Activated CD4-positive, alpha-beta T cell treated with anti-CD3 and anti-CD28 coated beads for 4 hours (primary cell): ENCODE measurements at places on chromosomes 2 and 18.

GRCh38 chr2:28824207-28824606 is 13.6 kb downstream of the SPDYA start:
- no peak for DNase-seq

DNA sequence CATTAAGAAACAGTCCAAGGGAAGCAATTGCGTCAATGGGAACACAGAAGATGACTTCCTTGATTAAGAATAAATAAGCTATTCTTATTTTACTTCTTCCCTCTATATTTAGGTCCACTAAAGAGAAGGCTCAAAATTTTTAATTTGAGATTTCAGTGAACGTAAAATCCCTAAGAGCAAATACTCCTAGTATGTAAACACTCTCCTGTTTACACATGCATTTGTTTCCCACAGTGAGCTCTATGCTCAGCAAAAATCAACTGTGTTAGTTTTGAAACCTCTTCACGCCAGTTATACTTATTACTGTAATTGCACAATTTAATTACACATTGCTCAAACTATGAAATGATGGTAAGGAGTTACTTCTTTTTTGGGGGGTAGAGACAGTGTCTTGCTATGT is 8.8 kb downstream of the SLC39A6 start:
- no peak for DNase-seq

GRCh38 chr2:166181813-166182154 is 54.0 kb upstream of the SCN1A start:
- DNase-seq = no peak

- no peak for DNase-seq
Measured at GRCh38 chr2:53111004-53111403, 656.6 kb upstream of the CHAC2 start.

- DNase-seq = peak; percentile 33
Measured at GRCh38 chr2:241064008-241064801, 37.9 kb downstream of the MTERF4 start.

DNA sequence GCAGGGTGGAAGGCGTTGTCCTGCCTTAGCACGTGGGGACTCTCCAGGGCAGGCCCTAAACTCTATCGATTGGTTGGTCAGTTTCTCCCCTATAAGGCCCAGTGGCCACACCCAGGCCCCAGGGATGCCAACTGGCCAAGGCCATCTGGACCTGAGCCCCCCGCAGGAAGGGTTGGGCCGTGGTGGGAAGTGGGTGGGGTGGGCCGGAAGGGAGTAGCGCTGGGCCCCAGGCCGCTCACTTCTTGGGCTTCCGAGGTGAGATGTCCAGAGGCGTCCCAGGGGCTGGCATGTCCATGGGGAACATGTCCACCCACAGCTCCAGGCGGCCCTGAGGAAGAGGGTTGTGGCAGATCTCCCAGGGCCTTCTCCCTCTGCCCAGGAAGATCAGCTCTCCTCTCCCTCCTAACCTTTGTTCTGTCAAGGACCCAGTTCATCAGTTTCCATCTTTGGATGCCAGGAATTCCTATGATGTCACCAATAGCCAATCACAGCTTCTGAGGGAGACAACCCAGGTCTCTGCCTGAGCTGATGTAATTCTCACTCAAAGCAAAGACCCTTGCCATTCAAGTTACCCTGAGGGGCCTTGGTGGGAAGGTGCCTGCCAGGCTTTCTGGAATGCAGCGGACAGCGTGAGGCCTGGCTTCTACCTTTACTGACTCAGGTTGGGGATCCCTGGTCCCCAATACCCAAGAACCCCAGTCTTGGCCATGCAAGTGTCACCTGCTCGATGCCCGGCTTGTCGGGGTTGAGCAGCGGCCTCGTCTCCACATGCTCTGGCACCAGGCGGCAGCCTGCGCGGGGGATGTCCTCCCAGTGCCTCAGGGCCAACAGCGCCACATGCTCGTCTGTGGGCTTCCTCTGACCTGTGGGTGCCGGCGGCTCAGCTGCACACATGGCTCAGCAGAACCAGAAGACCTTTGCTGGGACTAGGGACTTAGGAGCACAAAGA is 14.4 kb downstream of the OTOF start:
- DNase-seq = no peak
